ENCODE measurements at places on chromosomes 7 and 10.

DNA sequence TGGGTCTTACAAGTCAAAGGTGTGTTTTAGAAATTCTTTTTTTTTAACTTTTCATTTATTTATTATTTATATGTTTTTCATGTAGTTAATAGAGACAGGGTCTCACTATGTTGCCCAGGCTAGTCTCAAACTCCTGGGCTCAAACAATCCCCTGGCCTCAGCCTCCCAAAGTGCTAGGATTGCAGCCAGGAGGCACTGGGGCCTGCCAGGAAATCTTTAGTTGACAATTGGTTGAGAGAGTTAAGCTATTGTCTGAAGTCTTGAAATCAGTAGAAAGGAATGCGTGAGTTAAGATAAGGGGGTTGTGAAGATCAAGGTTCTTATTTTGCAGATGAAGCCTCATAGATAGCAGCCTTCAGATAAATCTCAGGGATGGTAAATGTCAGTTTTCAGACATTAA lies 245.4 kb upstream of the GALNT17 start:
- no peak for DNase-seq

- no peak for DNase-seq
These were observed 18.0 kb downstream of the PLEKHA8 start for GRCh38 chr7:30046127-30046770.

DNA sequence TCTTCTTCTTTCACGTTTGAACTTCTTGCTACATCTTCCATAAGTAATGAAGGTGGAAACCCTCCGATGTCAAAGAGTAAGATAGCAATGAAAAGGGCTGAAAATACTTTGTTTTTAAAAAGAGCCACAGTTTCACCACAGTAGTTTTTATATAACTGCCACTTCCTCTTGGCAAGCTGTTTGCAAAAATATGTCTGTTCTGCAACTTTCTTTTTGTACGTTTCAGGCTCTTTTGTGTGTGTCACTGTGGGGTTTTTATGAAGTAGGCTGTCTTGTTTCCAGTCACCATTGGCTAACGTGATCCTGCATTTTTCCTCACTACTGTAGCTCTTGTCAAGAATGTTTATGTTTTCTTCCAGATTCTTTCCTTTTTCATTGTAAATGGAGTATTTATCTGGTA lies 55.6 kb downstream of the SLC16A9 start:
- peak; percentile 42 for DNase-seq

DNA sequence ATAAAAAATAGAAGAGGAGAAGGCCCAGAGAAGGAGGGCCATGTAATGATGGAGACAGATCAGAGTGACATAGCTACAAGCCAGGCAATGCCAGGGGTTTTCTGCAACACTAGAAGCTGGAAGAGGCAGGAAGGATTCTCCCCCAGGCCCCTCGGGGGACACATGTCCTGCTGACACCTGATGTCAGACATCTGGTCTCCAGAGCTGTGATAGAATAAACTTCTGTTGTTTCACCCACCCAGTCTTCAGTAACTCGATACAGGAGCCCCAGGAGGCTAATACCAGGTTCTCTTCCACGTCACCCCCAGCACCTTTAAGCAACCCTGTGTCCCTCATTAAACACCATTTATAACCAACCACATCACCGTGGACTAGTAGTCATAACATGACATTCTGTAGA lies 94.9 kb downstream of the TMEM130 start:
- DNase-seq, result no peak

DNA sequence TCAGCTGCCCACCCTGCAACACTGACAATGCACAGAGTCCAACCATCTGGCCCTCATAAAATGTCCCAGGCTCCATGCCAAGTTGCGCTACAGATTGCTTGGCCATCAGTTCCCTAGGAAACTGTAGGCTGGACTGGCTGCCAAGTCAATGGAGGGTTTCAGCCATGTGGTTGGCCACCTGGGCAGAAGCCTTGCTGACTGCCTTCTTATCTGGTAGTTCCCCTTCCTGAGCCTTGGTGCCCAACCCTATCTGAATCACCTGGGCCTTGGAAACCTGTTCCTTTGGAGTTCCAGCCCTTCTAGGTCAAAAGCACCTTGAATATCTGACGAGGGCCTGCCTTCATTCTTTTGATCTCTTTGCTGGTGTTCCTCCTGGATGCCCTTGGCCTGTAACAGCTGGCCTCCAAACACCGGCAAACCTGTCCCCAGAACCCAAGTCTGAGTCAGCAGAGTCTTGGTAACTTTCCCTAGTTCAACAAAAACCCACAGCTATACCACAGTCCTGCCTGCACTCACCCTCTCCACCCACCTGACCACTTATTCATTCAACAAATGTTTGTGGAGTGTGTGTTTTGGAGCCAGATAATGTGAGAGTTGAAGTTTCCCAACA lies 37.4 kb upstream of the KDM7A start:
- no peak for DNase-seq

DNA sequence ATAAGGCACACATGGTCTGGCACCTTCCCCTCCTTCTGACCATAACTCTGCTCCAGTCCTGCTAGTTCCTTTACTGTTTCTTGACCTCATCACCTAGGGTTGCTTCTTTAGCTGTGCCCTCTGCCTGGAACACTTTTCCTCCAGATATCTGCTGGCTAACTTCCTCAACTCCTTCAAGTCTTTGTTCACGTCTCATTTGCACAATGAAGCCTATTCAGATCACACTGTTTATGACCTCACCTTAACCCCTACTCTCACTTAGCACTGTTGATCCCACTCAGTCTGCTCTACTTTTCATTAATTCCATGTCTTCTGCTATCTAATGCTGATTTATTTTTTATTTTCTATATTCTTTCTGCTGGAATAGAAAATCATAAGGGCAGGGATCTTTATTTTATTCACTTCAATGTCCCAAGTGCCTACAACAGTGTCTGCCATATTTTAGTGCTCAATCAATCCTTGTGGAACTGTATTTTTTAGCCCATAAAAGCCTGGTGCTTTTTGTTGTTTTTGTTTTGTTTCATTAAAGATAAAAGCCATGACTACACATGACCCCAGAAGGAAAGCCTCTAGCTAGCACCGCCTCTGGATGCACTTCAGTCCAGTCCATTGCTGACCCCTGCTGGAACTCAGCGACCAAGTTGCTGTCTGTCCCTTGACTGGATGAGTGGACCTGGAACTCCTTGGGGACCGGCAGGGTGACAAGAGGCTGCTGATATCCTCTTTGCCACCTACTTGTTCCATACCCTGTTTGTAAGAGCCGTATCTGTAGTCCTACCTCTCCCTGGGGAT lies 12.3 kb downstream of the KLF14 start:
- no peak for DNase-seq

DNA sequence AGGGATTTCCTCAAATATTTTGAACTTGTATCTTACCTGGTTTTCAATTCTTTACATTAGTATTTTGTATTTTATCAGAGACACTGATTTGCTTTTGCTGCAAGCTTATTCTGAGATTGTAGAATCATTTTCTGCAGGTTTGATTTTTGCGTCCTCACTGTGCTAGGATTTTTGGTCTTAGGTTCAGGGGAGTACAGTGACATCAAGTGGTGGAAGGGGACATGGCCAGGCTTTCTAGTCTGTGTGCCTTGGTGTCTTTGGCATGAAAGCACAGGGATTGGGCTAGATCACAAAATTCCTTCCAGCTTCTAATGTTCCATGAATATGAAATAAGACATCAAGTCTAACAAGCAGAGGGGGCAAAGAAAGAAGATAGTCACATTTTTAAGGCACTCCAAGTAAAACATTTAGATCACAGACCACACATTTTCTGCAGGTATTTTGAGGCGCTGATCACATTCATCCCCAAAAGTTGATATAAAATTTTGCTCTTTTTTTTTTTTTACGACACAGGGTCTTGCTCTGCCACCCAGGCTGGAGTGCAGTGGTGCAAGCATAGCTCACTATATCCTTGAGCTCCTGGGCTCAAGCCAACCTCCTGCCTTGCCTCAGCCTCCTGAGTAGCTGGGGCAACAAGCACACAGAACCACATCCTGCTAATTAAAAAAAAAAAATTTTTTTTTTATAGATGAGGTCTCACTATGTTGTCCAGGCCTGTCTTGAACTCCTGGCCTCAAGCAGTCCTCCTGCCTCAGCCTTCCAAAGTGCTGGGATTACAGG lies 124.4 kb downstream of the PON1 start:
- no peak for DNase-seq

GRCh38 chr7:76394957-76395356 lies 14.5 kb downstream of the SSC4D start:
- DNase-seq, result no peak
